BJ (cell line): ENCODE measurements at places on chromosomes 4 and X. TPM values are rescaled to one million over a fixed set of nuclear protein-coding genes. Genes with fewer than 3 reads are reported as not detected.

Gene SASH3
- polyA plus RNA-seq = not detected in 2 replicates

Gene MUC7
- not detected in 2 replicates for polyA plus RNA-seq

DNA sequence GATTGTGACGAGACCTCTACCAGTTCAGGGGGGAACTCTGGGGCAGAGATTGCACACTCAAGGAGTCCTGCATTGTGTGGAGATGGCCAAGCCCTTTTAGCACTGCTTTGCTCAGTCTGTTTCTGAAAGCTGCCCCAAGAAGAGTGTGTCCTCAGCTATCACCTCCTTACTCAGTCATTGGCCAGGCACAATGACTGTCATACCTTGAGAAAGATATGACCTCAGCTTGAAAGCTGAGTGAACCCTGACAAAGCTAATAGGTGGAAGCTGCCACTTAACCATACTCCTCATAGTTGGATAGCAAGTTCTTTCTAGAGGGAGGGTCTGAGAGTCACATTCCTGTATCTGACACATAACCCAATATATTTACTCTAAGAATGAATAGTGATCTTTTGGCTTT, 37.8 kb upstream of the DIPK2B start:
- no peak for DNase-seq

Gene WDR13
- polyA plus RNA-seq = 41.8 and 119 TPM in 2 replicates

Gene GASK1B
- polyA plus RNA-seq = 4.9 and 11.6 TPM in 2 replicates

- DNase-seq = no peak
These were observed 109.0 kb downstream of the SHROOM4 start for GRCh38 chrX:50705042-50705441.

DNA sequence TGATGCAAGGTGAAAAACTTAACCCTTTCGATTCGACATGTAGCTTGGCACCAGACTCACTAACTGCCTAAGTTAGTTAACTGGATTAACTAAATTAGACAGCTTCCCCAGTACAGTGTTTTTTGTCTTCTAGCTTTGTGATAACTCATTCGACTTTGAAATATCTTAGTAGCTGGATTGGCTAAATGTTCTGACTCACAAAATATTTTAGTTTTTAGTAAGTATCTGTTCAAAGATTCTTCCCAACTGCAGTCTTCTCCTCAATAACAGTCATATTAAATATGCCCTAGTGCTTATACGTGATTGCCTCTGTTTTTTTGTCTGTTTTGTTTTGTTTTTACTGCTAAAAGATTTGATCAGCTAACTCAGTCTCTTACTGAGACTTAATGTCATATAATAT, 102.9 kb downstream of the KCNIP4 start:
- DNase-seq = no peak

GRCh38 chr4:146638786-146639505, at the start of gene POU4F2:
POU4F2 (plus strand) TSS chr4:146638893; CDS start chr4:146639141, 248 bp downstream.
- no peak for DNase-seq

- peak; percentile 97 for DNase-seq
These were observed 215.0 kb upstream of the GIMD1 start for GRCh38 chr4:106583567-106583966.

Gene DCAF4L1
- 0.04 TPM in 2 replicates for polyA plus RNA-seq

Gene REELD1
- polyA plus RNA-seq = not detected in 2 replicates
